ENCODE measurements at places on chromosomes 16 and 17.
A peak's percentile ranks its signal among the peaks of the same experiment; 100 is the strongest.

GRCh38 chr17:30981531-30982519 lies 11.0 kb downstream of the RNF135 start:
- no peak for DNase-seq

GRCh38 chr16:70688246-70688742 lies 2.4 kb upstream of the MTSS2 start:
- DNase-seq = peak; percentile 78

DNA sequence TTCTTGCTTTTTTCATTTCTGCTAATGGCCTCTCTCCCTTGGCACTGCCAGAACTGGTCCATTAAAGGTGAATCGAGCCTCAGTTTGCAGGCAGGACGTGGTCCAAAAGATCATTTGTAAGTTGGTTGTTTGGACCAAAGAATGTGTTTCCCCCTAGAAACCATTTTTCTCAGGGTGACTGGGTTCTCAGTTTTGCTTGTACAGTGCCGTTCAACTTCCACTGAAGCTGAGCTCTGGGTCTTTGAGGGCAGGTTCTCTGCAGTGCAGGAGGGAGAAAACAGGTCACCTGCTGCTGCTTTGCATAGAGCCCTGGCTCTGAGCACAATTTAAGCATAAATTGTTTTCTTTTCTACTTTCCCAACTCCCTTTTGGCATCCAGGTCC lies 9.0 kb upstream of the AMZ2 start:
- no peak for DNase-seq

DNA sequence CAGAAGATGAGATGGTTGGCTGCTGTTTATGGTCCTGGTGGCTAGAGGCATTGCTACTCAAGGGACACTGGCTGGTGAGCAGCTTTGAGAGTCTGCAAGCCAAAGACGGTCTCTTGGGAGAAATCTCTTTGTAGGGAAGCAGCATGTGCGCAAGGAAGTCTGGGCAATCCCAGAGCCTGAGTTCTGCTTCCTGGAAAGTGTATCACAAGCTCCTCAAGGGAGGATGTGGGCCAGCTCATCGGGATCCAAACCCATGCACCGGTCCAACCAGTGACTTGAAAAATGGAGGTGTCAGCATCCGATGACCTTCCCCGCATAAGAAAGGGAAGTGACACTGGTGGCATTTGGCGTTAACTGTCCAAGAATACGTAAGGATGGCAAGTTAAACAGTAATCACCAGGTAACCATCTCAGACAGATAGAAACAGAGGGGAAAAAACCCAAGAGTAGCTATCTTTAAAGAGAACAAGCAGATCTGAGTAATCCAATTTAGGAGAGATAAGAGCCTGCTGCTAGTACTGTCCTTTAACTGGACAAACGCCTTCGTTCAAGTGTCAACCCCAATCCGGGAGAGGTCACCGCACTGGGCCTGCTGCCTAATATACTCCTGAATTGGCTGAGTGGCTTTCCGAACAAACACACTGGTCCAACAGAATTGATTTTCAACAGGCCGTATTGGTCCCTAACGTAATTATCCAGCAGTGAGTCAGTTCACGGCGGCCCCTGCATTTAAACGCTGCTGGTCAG lies 303.0 kb upstream of the ZFHX3 start:
- no peak for DNase-seq

GRCh38 chr17:13140750-13141149 lies 122.9 kb upstream of the ELAC2 start:
- peak; percentile 24 for DNase-seq

GRCh38 chr17:45432405-45433158 lies at the start of gene ARHGAP27:
ARHGAP27 (minus strand) TSS chr17:45432870; CDS start chr17:45430279, 2,591 bp downstream.
- peak; percentile 42 for DNase-seq

- peak; percentile 82 for DNase-seq
Measured at GRCh38 chr17:39244600-39245570, 19.1 kb upstream of the STAC2 start.

- DNase-seq = no peak
Measured at GRCh38 chr17:27810902-27811557, 10.7 kb upstream of the NOS2 start.

DNA sequence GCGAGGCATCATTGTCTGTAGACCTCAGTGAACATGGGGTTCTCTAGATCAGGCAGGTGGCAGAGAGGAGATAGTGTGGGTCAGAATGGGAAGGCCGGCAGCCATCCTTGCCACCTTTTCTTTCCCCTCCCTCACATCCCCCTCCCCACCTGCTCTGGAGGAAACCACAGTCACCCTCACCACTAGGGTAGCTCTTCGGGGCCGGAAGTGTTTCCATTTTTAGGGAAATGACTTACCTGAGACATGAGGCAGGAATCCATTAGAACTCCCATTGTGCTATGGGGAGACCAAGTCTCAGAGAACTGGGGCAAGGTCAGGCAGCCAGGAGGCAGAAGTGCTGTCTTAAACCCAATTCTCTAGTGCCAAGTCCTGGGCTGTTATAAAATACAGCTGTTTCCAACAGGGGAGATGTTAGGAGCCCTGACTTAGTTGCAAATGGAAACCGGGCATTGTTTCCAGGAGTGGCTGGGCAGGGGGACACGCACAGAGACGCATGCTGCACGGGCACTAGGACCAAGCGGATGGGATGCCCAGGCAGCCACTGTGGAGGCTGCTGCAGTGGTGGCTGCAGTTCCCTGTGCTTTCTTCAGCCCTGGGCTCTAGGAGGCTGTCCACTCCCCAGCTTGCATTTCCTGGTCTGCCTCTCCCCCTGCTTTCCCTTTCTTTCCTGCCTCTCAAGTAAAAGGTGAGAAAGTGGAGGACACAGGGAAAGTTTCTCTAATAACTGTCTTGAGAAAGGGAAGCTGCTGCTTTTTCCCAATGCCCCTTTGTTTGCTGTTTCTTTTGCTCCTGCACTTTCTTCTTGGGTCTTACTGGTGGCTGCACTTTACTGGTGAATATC lies 2.8 kb downstream of the HAS3 start:
- no peak for DNase-seq

GRCh38 chr17:68260051-68260762 lies 12.4 kb downstream of the AMZ2 start:
- no peak for DNase-seq

DNA sequence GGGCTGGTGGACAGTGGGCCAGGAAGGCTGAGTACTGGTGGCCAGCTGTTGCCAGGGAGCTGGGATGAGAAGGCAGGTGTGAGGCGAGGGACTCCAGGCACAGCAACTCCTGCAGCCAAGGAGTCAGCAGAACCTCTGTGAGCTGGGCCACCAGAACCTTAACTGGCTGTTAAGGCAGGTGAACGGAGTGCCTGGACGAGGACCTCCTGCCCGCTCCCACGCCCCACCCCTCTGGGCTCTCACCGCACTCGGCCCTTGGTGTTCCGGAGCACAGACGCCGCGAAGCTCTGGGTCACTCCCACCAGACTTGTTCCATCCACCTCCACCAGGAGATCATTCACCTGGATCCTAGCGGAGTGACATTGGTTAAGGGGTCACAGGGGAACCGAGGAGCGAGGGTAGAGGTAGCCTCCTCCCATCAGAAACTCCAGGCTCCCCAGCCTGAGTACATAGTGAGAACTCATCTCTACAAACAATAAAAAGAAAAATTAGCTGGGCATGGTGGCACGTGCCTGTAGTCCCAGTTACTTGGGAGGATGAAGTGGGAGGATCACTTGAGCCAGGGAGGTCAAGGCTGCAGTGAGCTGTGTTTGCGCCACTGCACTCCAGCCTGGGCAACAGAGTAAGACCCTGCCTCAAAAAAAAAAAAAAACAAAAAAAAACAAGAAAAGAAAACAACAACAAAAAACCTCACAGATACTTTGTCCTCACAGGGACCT lies 9.3 kb downstream of the PPP1R9B start:
- DNase-seq = no peak

DNA sequence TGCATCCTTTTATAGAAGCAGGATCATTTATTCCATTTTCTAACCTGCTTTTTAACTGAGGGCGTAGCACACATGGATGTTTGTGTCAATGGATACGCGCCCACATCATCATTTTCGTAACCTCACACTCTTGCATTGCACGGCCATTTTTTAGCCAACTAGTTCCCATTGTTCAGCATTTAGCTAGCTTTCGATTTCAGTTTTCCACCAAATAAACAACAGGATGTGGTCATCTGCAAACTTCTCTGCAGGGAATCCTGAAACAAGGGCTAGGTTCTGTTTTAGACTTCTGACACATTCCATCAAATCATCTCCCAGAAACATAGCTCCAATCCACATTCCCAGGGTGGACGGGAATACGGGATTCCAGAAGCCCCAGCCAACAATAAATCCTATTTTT lies 6.4 kb downstream of the CYB561 start:
- DNase-seq = peak; percentile 51

GRCh38 chr17:4518901-4519300 lies 20.2 kb downstream of the SPNS2 start:
- no peak for DNase-seq

DNA sequence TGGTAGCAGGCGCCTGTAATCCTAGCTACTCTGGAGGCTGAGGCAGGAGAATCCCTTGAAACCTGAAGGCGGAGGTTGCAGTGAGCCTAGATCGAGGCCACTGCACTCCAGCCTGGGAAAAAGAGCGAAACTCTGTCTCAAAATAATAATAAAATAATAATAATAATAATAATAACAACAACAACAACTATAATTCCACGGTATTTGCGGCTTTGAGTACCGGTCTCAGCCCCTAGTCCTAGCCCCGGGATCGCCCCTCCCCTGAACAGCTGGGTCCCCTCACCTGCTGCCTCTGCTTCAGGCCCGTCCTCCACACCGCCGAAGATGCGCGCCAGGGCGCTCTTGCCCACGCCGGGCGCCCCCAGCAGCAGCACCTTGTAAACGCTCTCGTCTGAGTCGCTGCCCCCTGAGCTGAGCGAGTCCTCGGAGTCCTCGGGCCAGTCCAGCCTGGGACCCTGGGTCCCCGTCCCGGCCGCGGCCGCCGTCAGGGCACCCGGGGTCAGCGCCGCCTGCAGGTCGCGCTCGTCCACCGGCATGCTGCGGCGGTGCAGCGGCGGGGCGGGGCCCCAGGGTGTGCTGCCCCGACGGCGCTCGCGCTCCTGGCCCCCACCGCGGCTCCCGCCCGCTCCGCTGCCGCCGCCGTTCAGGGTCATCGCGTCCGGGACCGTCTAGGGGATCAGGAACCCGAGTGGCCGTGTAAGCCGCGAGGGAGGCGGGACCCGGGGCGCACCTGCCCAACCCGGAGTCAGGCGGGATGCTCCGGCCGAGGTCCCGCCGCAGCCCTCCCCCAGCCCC lies 611 bp downstream of the RRAD start:
- peak; percentile 57 for DNase-seq

DNA sequence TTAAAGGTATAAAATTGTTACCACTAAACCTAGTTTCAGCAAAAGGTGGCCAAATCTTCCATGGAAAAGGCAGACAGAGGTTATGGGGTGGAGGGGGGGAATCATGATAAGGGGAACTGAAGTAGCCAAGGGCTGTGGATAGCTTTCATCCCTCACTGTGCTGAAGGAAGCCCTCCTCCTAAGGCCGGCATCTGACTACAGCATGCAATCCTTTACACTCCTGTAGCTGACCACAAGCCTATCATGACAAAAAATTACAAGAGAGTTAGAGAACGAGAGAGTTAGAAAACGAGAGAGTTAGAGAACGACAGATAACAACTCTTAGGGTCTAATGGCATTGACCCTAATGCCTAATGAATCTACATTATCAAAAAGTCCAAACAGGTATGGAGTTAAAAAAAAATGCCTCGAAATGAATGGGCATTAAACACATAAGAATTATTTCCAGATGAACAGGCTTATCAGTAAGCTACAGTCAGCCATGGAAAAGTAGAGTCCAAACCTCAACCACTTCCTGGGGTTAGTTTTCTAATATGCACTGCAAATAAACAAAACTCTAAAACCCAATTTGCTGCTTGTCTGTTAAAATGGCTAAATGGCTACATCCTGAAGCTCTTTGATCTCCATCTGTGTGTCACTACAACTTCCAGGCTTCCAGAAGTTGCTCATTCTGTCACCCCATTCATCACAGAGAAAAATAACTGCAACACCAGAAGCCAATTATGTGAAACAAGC lies 29.7 kb downstream of the DUSP14 start:
- DNase-seq = peak; percentile 27

DNA sequence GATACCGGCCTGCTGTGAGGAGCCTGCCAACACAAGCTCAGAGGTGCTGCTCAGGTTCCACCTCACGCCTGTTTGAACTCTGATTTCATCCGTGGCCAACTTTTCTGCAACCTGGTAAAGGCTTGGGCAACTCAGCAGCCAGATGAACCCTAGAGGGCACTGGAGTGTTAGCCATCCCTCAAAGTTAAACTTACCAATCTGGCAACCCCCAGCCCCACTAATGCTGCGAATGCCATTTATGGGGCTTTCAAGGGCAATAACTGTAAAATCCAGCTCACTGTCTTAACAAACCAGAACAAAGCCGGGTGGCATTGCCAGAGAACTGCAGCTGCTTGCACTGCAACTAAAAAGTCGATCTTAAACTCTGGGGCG lies 105.5 kb downstream of the AXIN2 start:
- DNase-seq = peak; percentile 28

DNA sequence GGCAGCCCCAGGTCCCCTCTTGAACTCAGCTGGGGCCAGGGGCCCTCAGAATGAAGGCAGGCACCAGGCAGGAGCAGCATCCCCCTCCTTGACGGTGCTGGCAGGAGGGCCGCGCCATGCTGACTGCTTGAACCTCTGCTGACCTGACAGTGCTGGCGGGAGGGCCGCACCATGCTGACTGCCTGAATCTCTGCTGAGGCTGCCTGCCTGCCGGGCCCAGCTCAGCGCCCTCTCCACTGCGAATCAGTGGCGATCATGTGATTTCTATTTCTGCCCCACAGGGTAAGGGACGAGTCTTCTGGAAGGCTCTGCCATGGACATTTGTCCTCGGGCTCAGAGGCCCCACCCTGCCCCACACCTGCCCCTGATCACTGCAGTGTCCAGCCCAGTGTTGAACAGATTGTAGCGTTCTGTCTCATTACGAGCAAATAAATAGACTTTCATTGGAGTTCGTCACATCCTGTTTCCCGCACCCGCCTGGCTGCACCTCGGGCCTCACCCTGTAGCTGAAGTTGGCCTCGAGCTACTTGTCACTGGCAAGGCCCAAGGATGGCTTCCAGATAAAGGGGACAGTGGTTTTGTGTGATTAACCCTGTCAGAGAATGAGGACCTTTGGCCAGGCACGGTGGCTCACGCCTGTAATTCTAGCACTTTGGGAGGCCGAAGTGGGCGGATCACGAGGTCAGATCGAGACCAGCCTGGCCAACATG lies 8.6 kb downstream of the C16orf90 start:
- DNase-seq = no peak

GRCh38 chr17:3543453-3543852 lies 14.2 kb downstream of the TRPV3 start:
- no peak for DNase-seq

GRCh38 chr16:56483394-56483793 lies 32.0 kb downstream of the OGFOD1 start:
- DNase-seq = no peak

GRCh38 chr16:70252355-70252988 lies 732 bp upstream of the EXOSC6 start:
- no peak for DNase-seq

GRCh38 chr17:4407216-4407615 lies 26.5 kb upstream of the SPNS3 start:
- no peak for DNase-seq

Measured in AG08395 (cell line).